ENCODE measurements at places on chromosomes 1 and 21. TPM values are rescaled to one million over a fixed set of nuclear protein-coding genes. Genes with fewer than 3 reads are reported as not detected.

NBPF4 gene
- not detected for total RNA-seq

C1orf105 gene
- total RNA-seq, result not detected

FAM163A gene
- total RNA-seq, result not detected

SYT14 gene
- total RNA-seq, result 0.08 TPM

RGS4 gene
- total RNA-seq, result 255 TPM

NBPF11 gene
- total RNA-seq, result 4.2 TPM

SPRR1B gene
- total RNA-seq, result not detected

H6PD gene
- 36.9 TPM for total RNA-seq

TMEM269 gene
- total RNA-seq, result not detected

DNA sequence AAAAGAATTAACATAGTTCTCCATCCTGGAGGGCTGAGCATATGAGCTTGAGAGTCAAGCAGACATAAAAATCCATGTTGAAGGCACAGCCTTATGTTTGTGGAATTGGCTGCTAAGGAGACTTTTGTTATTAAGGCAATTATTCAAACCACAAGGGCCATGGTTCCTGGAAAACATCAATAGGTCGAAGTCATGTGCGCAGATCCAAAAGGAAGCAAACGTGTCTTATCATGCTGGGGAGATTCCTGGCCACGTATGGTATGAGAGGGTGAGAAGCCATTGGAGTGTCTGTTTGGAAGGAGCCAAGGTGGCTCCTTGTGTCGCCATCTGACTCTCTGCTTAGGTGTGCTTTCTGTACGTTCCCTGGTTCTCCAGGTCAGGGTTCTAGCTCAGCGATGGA is 61.8 kb upstream of the COA6 start:
- DNase-seq, result no peak

DNA sequence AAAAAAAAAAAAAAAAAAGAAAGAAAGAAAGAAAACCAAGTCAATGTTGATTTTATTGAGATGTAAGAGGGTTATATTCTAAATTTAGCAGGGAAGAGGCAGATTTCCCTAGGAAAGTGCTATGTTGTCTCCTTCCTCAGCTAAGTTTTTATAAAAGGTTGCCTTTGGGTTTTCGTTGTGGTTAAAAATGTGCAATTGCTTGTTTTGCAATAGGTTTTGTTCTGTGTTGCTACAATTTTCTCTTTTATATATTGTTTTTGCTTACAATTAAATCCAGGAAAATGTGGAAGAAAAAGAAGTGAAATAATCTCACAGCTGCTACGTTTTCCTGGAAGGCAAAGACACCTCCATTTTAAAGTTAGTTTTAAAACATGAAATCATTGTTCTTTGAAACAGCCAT is 136.7 kb upstream of the C1orf105 start:
- no peak for DNase-seq

DNA sequence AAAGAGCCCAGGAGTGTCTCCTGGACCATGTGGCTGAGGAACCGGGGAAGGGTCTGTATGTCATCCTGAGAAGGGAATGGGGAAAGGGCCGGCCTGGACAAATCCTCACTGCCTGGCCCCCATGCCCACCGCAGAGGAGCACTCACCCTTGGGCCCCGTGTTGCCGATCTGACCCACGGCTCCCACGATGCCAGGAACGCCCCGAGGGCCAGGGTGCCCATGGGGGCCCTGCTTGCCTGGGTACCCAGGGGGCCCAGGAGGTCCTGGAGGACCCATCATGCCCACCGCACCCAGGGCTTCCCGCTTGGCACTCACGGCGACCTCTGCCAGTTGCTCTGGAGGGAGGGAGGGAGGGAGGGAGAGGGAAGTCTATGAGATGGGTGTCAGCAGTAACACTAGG is 14.6 kb downstream of the COL9A2 start:
- no peak for DNase-seq

DNA sequence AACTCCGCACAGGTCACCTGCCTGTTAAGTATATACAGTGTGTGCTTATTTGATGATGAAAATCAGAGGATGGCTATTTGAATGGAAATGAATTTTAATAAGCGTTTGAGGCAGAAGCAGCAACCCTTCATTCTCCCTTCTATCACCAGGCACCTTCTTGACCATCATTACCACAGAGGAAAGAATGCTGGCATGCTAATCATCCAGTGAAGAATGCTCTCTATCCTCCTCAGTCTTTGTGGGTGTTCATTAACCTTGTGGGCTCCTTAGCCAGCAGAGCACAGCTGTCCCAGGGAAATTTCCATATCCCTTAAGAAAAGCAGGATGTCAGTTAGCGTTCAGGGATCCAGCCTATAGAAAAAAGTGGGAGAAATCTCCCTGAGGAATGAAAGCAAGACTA is 428.0 kb upstream of the CAMK1G start:
- no peak for DNase-seq

GRCh38 chr1:184188037-184188436 is 136.5 kb downstream of the TSEN15 start:
- no peak for DNase-seq

- DNase-seq, result no peak
These were observed 788 bp downstream of the ISG15 start for GRCh38 chr1:1013922-1014648.

GRCh38 chr1:109761227-109762038 is 2.3 kb downstream of the EPS8L3 start:
- no peak for DNase-seq

- DNase-seq, result peak; percentile 75
These were observed 12.9 kb downstream of the PLA2G2F start for GRCh38 chr1:20151906-20152598.

DNA sequence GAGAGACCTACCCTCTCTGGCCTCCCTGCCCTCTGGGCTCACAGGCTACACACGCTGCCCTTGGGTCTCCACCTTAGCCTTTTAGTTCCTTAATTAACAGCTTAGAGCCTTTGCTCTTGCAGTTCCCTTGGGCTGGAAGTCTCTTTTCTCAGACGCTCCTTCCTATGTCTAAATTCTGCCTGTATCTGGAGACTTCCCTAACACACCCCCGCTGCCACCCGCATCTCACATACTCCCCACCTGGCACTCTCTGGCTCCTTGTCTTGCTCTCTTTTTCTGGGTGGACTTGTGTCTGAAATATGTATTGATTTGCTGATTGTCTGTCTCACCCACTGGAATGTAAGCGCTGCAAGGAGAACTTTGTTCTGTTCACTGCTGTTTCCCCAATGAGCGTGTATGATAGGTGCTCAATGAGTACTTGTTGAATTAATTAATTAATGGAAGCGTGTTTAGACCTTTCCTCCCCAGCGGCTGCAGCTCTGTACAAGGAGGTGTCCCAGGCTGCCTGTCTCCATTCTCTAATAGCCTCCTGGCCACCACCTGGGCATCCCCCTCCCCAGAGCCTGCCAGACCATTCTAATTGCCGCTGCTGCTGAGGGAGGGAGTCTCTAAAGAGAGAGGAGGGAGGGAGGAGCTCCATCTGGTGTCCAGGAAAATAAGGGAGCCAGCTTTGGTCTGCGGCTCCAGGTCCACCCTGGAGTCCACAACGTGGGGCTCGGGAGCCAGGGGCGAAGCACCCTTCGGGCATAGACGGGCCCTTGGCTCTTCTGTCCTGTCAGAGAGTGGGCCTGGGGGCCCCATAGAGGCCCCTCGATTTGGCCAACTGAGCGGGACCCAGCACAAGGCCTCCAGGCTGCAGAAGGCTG is 95.4 kb downstream of the RNF220 start:
- no peak for DNase-seq

DNA sequence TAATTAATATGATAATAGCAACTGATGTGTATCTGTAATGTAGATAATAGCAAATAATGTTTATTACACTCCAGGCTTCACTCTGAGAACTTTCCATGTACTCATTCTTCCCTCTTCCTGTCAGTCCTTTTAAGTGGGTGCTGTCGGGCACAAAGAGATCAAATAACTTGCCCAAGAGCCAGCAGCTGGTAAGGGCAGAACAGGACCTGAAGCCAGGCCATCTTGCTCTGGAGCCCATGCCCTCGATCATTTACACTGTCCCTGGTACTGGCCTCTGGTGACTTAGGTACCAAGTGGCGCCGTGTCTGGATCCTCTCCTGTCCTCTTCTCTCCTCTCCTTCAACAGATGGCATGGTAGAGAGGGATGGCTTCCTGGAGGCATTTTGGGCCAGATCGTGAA is 97.2 kb downstream of the VPS13D start:
- no peak for DNase-seq

DNA sequence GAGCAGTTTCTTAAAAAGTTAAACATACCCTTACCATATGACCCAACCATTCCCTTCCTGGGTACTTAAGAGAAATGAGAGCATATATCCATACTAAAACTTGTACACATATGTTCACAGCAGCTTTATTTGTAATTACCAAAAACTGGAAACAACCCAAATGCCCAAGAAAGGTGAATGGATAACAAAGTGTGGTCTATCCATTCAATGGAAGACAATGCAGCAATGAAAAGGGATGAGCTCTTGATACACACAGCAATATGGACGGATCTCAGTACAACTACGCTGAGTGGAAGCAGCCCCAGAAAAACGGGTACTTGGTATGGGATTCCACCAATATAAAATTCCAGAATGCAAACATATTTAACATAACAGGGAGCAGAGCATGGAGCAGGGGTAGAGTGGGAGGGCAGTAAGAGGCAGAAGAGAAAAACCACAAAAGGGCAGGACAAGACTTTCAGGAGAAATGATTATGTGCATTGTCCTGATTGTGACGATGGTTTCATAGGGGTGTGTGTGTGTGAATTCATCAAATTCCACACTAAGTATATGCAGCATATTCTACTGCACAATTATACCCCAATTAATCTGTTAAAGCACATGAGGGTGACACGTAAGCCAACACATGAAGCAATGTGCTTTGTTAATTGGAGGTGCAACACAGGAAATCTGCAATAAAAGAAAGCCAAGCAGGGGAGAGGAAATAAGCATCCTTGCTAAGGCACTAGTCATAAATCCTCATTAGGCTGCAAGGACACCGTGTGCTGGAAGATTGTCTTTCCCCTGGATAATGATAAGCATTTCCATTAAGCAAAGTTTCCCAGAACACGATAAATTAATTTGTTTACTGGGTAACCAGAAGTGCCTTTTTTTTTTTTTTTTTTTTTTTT is 113.1 kb upstream of the KRTAP19-8 start:
- no peak for DNase-seq

DNA sequence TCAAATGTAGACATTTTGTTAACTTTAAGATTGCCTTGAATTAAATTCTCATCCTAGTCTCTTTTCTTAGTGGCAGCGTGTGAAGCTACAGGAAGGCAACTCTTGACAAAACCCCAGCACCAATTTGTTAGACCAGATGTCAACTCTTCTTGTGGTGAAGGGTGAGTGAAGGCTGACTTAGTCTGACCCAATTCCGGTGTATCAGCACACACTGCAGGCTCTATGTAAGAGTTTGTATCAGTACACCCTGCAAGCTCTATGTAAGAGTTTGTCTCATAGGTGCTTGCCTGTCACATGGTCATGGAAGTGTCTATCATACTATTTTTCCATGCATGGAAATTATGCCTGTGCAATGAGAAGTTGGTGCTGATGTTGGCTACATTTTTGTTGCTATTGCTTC is 16.8 kb downstream of the CR2 start:
- DNase-seq, result no peak

DNA sequence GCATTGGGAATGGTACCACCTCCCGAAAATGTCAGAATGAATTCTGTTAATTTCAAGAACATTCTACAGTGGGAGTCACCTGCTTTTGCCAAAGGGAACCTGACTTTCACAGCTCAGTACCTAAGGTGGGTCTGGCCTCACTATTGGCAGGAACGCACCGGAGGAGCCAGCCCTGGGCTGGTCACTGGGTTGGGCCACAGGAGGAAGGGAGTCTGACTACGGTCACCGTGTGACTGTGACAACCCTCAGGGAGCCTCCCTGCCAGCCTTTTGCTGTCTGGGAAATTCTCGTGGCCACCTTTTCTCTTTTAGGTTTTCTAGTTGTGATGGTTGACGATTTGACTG is 2.2 kb downstream of the IL10RB start:
- DNase-seq, result no peak

- peak; percentile 56 for DNase-seq
These were observed 99.7 kb upstream of the BEND5 start for GRCh38 chr1:48876330-48876785.

DNA sequence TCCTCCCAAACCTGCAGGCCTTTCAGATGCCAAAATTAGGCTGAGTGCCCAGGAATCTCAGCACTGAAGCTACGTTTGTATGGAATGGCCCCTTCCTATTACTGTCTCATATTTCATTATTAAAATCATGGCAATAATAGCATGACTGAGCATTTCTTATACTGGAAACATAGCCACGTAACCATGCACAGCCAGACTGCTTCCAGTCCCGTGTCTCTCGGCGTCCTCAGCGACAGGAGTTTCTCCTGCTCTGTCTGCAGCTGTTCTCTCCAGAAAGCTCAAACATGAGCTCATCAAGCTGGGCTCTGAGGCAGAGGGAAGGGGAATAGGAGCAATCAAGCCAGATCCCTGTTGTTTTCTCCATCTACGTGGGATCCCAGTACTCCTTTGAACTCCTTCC is 104.0 kb downstream of the CDC7 start:
- peak; percentile 68 for DNase-seq

- no peak for DNase-seq
These were observed 202.4 kb downstream of the TOMM20 start for GRCh38 chr1:234926264-234926558.

DNA sequence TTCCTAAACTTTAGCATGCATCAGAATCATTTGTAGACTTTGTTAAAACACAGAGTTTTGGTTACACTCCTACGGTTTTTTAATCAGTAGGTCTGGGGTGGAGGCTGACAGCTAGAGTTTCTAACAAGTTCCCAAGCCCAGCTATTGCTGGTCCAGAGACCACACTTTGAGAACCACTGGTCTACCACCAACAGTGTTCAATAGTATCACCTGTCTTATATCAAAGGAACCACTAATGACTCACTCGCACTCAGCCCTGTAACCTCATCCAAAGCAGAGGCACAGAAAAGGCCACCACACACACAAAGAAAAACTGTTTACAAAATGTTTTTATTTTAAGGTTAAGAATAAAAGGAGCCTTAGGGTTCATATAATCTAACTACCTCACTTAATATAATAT is 68.7 kb downstream of the HIVEP3 start:
- no peak for DNase-seq

DNA sequence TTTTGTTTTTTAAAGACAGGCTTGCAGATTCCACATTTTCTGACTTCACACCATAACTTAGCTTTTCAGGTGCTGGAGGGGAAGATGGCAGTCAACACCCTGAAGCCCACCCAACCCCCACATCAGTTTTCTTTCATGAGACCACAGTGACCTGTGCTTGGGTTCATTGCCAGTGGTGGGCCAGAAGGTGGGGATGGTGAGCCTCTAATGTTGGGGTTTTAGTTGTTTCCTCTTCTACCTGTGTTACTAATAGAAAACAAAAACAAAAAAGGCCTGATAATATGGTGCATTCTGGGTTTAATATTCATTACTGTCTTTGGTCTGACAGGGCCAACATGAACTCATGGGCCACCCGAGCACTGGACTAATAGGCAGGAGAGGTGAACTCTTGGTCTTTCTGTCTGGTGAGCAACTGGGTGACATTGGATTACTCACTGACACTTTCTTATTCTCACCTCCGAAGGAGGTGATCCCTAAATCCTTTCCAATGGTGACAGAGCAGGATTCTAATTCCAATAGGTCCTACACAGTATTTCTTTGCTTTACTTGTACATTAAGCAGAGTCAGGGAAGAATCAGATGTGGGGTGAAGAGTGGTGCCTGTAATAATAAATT is 132.8 kb downstream of the CLIC6 start:
- DNase-seq, result no peak
